Stimulated activated CD8-positive, alpha-beta memory T cell treated with anti-CD3 and anti-CD28 coated beads, Interleukin-15, amount 100 ng/mL, for 4 hours (primary cell): ENCODE measurements at places on chromosomes 6 and 20.
A peak's percentile ranks its signal among the peaks of the same experiment; 100 is the strongest.

DNA sequence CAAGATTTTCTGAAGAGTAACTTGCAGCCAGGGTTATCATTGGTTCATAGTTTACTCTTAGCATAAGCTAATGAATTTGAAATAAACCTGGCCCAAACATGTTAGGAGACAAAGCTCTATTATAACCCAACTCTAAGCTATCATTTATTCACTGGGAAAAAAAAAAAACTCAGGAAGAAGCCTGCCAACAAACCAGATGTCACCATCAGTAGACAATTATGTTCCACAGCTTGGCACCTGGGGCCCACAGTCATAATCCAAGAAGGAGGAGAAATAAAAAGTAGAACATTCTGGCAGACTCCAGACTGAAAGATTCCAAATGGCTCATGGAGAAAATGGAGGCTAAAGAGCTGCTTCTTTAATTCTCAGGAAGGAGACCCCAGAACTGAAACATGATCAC is 100.0 kb upstream of the CNR1 start:
- DNase-seq = no peak

GRCh38 chr6:89989742-89990141 is 95.5 kb downstream of the GJA10 start:
- DNase-seq = no peak

DNA sequence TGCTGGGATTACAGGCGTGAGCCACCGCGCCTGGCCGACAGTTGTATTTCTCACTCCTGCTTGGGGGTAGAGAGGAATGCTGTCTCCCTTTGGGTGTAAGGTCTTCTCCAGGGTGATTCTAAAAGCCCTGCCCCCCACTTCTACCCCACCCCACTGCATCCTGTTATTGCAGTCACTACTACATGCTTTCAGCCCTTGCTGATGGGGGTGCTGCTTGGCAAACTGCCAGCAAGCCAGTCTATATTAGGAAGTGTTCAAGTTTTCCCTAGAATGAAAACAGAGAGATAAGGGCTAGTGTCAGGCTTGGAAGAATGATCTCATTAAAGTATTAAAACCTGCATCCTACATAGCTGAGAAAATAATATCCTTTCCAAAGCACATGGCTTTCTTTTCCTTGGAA is 31.3 kb downstream of the TTI1 start:
- DNase-seq = no peak

DNA sequence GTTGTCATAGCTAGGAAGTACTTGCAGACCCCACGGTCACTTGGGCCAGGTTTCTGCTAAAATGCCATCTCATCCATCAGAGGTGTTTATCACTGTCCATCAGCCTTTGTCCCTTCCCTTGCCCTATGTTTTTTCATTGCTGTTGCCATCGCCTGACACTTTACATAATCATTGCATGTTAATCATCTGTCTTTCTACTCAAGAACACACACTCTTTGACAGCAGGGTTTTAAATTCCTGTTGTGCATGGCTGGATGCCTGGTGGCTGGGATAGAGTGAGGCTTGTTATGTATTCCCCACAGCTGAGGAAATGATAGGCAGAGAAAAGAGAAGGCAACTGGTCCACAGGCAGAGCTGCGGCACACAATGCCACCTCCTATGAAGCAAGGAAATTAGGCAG is 11.7 kb upstream of the C6orf118 start:
- DNase-seq = no peak

DNA sequence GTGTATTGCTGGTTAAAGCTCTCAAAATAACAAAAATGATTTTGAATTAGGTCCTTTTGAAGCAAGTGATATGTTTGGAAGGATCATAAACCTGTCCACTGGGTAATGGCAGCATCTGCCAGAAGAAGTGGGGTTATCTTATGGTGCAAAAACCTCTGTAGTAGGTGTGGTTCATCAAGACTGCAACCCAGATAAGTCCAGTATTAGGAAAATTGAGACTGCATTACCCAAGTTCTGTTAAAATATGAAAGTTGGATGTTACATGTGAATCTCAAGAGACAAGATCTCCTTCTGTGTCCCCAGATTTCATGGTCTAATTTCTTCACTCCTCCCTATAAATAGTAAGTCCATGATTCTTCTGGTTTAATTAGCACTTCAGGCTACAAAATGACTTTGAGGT is 59.4 kb downstream of the RPRD1B start:
- no peak for DNase-seq

DNA sequence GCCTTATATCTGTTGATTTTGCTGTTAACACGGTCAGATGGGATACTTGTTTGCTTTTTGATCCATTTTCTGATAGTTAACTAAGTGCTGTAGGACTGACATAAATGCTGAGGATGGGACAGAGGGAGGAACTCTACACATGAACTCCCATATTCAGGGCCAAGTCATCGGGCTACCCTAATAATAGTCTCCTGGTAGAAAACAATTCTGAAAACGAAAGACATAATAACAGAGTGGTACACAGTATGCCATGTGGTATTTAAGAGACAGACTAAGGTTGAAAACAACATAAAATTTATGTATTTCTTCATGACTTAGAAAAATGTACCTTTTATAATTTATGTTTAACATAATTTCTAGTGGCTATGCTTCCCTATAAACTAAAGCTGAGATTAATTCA is 12.0 kb downstream of the ID4 start:
- no peak for DNase-seq

DNA sequence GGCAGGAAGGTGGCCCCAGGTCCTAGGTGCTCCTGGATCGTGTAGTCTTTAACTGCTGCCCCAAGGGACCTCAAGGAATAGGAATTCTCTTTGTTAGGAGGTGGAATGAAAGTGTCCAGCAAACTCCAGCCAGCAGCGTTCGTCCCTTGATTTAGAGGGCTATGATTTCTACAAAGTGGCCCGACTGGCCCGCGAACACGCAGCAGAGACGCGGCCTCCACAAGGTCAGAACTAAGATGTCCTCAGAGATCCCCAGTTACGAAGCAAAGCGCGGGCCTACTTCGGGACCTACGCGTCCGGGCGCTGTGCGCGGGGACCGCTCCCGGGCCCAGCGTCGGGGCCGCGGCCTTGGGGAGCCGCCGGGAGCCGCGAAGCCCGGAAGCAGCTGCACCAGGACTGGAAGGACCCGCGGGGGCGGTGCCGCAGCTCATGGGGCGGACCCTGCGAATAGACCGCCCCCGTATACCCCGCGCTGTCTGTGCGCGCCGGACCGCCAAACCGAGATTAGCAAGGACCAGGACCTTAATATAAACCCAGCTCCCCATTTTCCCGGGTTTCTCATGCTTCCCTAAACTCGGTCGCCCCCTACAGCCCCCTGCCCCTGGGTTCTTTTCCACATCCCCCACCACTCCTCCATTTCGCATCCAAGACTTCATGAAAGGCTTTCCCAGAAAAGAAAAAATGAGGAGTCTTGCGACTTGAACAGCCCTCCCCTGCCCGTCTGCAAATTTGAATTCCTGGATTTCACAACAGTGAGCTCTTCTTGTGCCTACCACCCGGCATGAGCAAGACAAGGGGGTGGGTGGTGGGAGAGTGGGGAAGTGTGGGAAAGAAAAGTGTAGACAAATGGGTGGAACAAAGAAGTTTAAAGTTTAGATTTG is at the start of gene C6orf47:
C6orf47 (minus strand) TSS at position 398 of the 881 bp plus-strand sequence. CDS start 831 bp downstream, outside the sequence.
- peak; percentile 46 for DNase-seq

DNA sequence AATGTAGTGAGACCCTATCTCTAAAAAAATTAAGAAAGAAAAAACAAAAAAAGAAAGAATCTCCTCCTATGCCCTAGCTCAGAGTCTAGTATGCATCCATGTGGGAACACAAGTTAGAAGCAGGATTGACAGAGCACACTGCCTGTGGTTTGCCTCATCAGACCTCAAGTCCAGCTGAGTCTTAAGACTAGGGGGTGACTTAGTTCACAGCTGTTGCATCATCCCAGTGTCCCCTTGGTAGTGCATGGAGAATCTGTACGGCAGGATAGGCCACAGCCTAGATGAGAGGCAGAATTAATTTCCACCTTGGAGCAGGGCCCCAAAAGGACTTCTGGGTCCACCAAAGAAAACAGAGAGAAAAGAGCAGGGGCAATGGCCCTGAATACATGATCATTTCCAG is 13.7 kb downstream of the PNPLA1 start:
- DNase-seq = no peak

DNA sequence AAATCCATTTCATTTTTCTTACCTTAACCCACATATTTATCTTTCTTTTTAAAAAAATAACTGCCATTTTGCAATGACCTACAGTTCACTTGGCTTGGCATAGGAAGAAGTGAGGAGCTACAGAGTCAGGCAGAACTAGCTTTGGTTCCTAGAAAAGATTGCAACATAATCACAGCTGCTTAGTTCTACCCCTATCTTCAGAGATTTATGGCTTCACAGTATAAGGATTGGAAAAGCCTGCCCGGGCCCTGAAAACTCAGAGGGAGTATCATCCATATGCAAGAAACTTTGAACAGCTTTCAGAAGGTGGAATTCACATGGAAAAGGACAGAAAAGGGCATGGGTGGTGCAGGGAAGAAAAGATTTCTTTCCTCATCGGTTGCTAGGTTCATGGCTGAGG is 774.3 kb upstream of the CHD6 start:
- DNase-seq = no peak

DNA sequence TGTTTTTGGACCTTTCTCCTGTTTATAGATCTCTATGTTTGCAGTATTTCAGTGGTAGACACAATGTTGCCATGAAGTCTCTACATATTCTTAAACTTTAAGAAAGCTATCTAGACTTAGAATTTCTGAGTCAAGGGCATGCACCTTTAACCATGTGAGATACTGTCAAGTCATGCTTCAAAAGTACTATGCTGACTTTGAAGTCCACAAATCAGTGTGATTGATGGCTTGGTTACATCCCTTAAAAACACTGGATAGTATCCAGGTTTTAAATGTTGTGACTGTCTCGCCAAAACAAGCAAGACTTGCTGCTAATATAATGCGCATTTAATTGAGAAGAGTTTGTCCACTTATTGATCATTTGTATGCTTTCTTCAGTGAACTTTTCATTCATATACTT is 30.5 kb downstream of the ZNF334 start:
- no peak for DNase-seq

GRCh38 chr20:51365670-51366069 is 176.8 kb downstream of the NFATC2 start:
- no peak for DNase-seq

DNA sequence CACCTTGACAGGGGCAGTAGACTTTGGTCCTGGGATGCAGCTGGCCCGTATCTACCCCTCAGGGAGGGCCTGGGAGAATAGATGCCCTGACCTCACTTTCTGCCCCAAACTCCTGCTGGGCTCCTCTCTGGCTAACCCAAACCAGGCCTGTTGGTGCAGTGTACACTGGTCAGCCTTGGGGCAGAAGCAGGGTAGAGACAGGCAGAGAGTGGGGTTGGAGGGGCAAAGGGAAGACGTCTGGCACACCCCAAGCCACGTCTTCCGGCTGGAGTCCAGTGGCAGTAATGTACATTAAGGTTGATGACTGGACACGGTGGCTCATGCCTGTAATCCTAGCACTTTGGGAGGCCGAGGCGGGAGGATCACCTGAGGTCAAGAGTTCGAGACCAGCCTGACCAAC is 9.3 kb downstream of the DDR1 start:
- DNase-seq = no peak

- DNase-seq = no peak
These were observed 64.0 kb upstream of the SGK1 start for GRCh38 chr6:134381959-134382358.

DNA sequence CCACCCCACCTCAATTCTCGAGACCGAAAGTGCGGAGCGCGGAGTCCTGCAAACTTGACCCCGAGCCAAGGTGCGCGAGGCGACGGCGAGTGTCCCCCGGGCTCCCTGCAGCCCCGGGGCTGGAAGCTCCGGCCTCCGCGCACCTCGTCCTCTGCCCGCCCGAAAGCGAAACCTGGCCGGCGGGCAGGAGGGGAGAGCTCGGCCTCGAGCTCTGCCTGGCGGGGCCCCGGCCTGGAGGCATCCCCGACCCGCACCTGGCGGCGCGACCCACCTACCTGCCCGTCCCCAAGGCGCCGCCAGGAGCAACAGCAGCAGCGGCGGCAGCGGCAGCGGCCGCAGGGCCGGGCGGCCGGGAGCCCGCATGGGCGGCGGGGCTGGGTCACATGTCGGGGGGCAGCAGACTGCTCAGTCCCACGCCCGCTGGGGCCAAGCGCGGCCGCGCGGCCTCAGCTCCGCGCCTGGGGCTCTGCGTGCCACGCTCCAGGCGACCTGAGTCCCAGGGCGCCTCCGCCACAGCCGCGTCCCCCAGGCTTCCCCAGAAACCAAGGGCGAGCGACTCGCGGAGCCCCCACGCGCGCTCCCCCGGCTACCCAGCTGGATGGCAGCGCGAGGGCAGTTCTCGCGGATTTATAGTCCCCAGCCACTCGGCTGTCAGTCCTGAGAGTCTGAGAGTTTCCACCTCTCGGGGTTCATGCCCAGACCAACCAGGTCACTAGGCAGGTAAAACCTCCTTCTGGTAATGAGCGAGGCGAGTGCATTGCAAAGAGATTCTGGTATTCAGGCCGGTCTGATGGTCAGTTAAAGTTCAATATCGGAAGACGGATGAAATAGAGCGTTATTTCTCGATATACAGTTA is at the start of gene IL20RA:
IL20RA (minus strand) TSS at position 600 of the 856 bp plus-strand sequence; CDS start at position 363, 237 bp downstream.
- no peak for DNase-seq

DNA sequence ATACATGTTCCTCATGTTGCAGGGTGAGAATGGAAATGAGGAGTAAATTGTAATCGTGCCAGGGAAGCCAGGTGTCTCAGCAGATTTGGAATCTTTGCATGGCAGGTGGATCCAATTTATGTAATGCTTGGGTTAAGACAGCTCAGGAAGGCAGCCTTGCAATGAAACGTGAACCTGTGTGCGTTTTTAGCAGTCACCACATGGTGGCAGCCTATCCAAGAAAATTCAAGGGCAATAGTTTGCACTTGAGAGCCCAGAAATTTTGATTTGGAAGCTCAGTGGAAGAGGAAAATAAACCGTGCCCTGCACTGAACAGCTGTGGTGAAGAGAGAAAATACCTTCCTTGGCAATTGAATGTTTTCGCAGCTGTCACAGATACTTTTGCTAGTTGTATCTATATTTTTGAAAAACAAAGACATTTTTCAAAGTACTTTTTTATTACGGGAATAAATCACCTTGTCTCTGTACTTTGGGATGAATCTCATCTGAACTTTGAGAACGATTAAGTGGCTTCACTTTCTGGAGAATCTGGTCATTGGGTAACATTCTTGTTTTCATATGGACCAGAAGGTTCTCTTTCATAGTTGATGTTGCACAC is 26.5 kb downstream of the MTHFD1L start:
- peak; percentile 10 for DNase-seq

- no peak for DNase-seq
These were observed 2.3 kb downstream of the RBM38 start for GRCh38 chr20:57393321-57394120.

DNA sequence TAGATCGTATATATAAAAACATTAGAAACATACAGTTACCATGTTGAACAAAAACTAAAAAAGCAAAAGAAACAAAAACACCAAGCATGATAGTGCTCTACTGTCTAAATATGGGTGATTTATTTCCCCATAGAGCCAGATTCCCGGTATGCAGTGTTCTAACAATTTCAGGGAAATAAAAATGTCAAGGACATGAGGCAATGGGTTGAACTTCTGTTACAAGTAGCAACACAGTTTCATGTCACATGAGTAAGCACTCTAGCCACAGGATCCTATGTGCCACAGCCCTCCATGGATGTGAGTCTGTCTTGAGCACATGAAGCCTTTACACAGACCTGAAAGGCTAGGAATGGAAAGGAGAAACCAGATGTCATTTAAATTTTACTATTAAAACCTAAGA is 96.0 kb downstream of the MAP3K5 start:
- DNase-seq = no peak

- no peak for DNase-seq
These were observed 21.1 kb downstream of the STX11 start for GRCh38 chr6:144171406-144171805.
